ENCODE measurements at places on chromosomes 7 and 10.

GRCh38 chr7:43124388-43124787 is 11.9 kb downstream of the HECW1 start:
- DNase-seq: no peak

DNA sequence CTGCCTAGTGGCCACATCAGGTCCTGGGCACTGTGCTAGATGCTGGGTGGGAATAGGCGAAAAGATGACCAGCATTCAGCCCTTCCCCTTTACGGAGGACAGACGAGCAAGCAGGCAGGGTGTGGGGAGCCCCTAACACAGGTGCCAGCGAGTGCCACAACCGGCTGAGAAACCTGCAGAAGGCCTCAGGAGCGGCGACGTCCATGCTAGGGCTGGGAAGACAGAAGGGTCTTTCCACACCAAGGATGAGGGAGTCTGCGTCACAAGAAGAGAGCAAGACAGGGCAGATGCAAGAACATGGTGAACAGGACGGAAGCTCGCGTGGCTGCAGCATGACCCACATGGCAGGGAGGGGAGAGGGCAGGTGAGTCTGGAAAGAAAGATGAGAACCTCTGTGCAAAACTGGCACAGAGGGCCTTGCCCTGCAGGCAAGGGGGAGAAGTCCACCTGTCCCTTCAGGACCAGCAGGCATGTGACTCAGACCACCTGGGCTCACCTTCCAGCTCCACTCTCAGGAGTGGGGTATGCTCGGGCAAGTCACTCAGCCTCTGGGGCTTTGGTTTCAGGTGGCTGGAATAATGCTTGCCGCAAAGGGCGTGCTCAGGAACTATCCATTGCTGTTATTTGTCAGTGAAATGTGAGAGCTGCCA is 36.6 kb downstream of the KCNH2 start:
- no peak for DNase-seq

GRCh38 chr7:70094831-70095230 is 496.6 kb downstream of the AUTS2 start:
- no peak for DNase-seq

- no peak for DNase-seq
These were observed 32.6 kb upstream of the NME8 start for GRCh38 chr7:37815671-37816371.

DNA sequence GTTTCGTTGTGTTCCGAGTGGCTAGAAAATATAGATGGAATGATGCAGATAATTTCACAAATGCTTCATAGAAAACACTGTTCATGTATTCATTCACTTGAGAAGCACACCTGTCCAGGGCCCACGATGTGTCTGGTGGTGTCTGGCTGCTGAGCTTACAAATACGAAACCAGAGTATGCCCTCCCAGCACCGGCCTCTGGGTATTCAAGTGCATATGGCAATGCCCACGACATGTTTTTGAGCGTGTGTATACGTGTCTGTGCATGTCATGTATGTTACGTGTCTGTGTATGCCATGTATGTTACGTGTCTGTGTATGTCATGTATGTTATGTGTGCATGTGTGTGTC is 37.9 kb downstream of the IL2RA start:
- DNase-seq: no peak

DNA sequence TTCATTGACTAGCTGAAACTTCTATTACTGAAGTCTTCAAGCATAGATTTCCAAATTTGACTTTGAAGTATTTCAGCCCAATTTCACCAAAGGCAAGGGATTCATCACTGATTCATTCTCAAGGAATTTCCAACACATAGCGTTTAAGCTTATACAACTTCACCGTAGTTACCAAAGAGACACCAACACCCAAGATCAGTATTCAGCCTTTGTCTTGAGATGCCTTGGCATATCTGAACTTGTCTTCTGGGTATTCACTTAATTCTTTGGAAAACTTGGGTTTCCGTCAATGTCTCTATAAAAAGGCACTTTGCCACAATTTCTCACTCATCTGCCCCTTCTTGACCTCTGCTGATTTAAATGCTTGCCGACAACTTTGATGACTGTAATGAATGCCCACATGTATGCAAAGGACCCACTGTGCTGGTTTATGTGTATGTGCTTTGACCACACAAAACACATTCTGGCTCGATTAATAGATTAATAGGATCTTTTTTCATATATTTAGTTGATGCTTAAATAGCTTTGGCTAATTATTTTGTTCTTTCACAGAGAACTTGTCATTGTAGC is 49.6 kb downstream of the TES start:
- no peak for DNase-seq

GRCh38 chr10:96416643-96417042 is 57.8 kb upstream of the OPALIN start:
- no peak for DNase-seq

GRCh38 chr7:43535810-43536585 is 46.9 kb upstream of the STK17A start:
- no peak for DNase-seq

DNA sequence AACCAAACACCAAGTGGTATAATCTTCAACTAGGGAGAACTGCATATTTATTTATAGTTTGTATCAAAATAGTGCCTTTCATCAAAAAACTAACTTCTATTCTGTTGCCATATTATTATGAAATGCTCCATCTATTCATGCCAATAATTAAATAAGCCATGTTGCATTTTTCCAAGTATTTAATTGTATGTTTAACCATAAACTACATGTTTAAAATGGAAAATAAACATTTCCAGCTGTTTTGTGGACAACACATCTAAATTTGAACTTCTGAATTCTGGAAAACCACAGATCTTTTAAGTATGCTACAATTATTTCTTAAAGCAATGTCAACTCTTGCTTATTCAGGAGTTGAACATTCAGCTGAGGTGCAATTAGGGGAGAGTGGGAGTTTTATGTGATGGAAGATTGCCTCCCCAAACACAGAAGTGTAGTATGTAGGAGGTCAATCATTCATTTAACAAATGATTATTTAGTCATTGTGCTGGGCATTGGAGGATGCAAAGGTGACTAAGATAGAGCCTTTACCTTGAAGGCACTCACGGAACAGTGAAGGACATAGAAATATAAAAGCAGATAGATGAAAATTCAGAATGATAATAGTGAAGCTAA is 80.7 kb upstream of the PPP1R3C start:
- DNase-seq: no peak

GRCh38 chr7:143238289-143238980 is 16.6 kb downstream of the TAS2R40 start:
- DNase-seq: no peak

- no peak for DNase-seq
These were observed 59.4 kb upstream of the COL13A1 start for GRCh38 chr10:69742356-69742695.

DNA sequence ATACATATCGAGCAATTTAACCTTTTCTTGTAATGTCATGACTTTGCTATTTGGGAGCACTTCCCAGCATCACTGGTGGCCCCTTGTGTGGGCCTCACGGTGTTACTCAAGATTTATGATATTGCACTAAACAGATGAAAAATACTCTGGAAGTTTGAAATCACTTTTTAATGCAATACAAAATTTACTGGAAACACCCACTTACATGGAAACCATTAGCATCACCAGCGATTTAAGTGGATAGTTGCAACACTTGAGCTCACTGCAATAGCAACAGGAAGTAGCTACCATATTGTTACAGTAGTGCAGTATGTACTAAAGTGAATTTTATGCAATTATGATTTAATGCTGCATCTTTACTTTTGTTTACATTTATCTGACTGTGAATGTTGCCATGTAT is 184.4 kb downstream of the MDFIC start:
- DNase-seq: no peak

DNA sequence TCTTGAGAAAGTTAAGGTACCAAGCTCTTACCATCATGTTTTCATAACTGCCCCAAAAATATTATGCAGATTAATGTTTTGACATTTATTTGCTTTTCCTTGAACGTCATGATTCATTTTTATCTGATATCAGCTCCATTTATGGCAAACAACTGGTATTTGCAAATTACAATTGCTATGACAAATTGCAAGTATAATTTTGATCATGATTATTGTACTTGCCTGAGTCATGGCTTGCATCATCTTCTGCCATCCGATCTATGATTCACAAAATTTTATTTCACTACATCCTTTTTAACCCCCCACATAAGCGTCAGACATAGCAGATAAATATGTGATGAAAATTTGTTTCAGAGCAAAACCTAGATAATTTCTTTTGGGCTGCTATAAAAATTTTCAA is 155.0 kb downstream of the STK31 start:
- no peak for DNase-seq

DNA sequence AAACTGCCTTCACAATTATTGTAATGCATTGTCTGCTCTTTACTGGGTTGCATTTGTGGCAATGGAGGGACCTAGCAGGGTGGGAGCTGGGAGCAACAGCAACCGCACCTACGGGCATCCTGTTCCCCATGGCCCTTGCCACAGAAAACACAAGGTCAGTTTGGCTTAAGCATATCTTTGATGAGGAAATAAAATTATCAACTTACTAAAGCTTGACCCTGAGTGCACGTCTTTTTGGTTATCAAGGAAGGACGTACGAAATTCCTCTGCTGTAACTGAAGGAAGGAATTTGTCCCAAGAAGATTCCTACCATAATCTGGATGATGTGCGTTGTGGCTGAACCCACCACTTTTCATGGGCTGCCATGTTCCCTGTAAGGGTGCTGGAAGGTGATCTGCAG is 19.9 kb upstream of the PTPRN2 start:
- DNase-seq: no peak

DNA sequence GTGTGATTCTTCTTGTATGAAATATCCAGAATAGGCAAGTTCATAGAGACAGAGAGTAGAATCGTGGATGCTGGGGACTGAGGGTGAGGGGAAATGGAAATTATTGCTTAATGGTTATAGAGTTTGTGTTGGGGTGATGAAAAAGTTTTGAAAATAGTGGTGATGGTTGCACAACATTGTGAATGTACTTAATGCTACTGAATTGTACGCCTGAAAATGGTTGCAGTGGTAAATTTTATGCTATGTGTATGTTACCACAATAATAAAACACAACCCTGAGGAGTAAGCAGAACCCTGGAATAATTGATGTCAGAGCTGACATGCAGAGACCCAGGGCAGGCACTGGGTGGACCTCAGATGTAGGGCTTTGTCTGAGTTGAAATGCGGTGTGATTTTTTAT is 57.6 kb downstream of the TACR2 start:
- DNase-seq: no peak

All from cortex of kidney (tissue), 1 donor.